Astrocyte of the spinal cord (primary cell): ENCODE measurements at places on chromosomes 6 and 20.
A peak's percentile ranks its signal among the peaks of the same experiment; 100 is the strongest.

DNA sequence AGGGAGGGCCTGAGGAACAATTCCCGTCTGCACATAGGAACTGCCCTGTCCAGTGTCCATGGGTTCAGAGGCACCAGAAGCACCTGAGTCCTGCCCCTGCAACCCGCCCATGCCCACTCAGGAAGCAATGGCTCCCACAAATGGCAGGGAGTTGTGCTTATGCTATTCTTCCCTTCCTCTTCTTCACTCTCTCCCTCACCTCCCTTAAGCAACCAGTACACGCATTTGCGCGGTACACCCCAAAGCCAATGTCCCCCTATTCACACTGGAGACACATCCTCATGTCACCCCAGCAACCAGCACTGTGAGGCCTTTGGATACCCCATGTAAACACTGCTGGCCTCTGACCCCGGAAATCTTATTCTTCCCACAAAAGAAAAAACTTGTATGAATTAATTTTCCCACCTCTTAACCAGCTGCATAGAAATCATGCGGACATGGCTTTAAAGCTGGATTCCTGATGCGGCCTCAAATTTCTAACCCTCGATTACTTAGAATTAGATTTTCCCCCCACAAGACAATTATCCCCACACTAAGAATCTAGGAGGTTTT is 30.9 kb downstream of the FYN start:
- DNase-seq = no peak

DNA sequence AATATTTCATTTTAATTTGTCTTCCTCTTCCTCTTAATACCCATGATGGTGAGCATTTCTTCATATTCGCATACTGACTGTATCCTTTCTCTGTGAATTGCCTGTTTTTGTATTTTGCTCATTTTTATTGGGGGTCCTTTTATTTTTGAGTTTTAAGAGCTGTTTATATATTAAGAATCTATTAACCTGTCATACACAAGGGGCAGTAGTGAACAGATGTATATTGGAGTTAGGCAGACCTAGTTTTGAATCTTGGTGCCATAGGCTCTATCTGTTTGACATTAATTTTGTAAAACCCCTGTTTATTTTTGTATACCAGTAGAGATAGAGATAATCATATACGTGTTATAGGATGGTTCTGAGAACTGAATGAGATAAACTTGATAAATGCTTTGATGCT is 3.1 kb upstream of the WFDC5 start:
- DNase-seq = no peak

GRCh38 chr20:35518955-35519354 is 10.5 kb downstream of the C20orf173 start:
- no peak for DNase-seq

GRCh38 chr6:39137245-39137644 is 22.3 kb upstream of the SAYSD1 start:
- peak; percentile 7 for DNase-seq

- DNase-seq = no peak
Measured at GRCh38 chr20:45998337-45998736, 10.4 kb upstream of the MMP9 start.

DNA sequence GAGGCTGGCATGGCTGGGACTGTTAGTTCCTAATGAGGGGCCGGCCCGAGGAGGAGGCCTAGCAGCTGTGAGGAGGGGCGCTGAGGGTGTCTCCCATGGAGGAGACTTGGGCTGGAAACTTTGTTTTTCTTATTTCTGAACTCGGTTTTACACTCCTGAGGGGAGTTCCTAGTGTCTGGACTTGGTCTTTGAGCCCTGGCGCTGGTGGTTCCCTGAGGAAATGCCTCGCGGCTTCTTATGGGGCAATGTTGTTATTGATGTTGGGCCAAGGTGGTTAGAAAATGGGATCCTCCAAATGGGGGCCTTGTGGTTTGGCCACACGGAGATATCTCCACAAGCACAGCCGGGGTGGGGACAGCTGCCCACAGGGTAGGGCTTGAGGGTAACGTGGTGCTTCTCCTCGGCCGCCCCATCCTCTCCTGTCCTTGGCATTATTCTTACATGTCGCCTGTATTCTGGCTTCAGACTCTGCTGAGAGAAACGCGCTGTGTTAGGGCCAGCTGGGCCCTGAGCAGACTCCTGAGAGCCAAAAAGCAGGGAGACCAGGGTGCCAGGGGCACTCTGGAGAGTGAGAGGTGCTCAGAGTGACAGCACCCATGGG is 136.9 kb downstream of the FOXO3 start:
- DNase-seq = no peak
